ENCODE measurements at places on chromosomes 13 and 19.

GRCh38 chr19:1262623-1263123, 6.5 kb upstream of the CIRBP start:
- DNase-seq: no peak

- peak; percentile 14 for DNase-seq
These were observed 48.9 kb upstream of the TNFSF11 start for GRCh38 chr13:42525035-42525504.

- DNase-seq: no peak
These were observed 374.5 kb downstream of the KCNRG start for GRCh38 chr13:50389726-50390125.

GRCh38 chr13:27926644-27927434, 7.0 kb downstream of the PDX1 start:
- no peak for DNase-seq
